ENCODE measurements at places on chromosomes 12 and 14. TPM values are rescaled to one million over a fixed set of nuclear protein-coding genes. Genes with fewer than 3 reads are reported as not detected.

DNA sequence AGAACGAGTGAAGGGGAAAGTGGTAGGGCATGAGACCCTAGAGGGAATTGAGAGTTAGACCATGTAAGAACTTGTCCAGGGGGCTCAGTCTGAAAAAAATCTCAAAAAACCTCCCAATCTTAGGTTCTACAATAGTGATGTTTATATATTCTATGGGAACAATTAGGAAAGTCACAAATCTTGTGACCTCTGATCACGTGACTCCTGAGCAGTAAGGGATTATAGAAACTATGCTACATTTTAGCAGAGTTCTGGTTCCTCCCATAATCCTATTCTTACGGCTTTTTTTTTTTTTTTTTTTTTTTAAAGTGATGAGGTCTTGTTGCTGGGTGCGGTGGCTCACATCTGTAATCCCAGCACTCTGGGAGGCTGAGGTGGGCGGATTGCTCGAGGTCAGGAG, 5.8 kb downstream of the ADCK1 start:
- H3K27ac ChIP-seq = no peak overlapping the region
- H3K36me3 ChIP-seq = no peaks in the 10 kb centered on the region
- H3K4me3 ChIP-seq = no peak overlapping the region
- H3K27me3 ChIP-seq = no peaks in the 10 kb centered on the region
- peaks cover 3% of the 10 kb centered on the region for H3K4me1 ChIP-seq

GRCh38 chr12:53991077-53991460, 6.1 kb downstream of the HOXC10 start:
- DNase-seq = no peak
- H3K27ac ChIP-seq = no peak overlapping the region
- H3K27me3 ChIP-seq = peaks cover 100% of the 10 kb centered on the region
- H3K4me3 ChIP-seq = no peak overlapping the region
- peaks cover 35% of the 10 kb centered on the region for H3K4me1 ChIP-seq

GRCh38 chr14:75493592-75494087, 28.6 kb upstream of the BATF start:
- H3K4me1 ChIP-seq = peaks cover 43% of the 10 kb centered on the region
- DNase-seq = no peak
- no peak overlapping the region for H3K27ac ChIP-seq
- H3K36me3 ChIP-seq = no peaks in the 10 kb centered on the region

GRCh38 chr12:93225094-93225493, 152.6 kb upstream of the NUDT4 start:
- H3K27ac ChIP-seq = no peak overlapping the region
- H3K4me3 ChIP-seq = no peak overlapping the region
- no peaks in the 10 kb centered on the region for H3K36me3 ChIP-seq
- peaks cover 6% of the 10 kb centered on the region for H3K4me1 ChIP-seq

GRCh38 chr14:101585211-101585610, 23.9 kb downstream of the DIO3 start:
- DNase-seq = no peak
- no peaks in the 10 kb centered on the region for H3K36me3 ChIP-seq
- no peak overlapping the region for H3K27ac ChIP-seq
- H3K27me3 ChIP-seq = no peaks in the 10 kb centered on the region

DNA sequence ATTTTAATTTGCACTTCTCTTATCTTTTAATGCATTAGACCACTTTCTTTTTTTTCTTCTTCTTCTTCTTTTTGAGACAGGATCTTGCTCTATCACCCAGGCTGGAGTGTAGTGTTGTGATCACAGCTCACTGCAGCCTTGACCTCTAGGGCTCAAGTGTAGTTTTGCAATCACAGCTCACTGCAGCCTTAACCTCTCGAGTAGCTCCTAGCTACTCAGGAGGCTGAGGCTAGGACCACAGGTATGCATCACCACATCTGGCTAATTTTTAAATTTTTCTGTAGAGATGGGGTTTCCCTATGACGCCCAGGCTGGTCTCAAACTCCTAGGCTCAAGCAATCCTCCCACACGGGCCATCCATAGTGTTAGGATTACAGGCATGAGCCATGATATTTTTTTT, 12.7 kb downstream of the TMED8 start:
- peaks cover 23% of the 10 kb centered on the region for H3K4me1 ChIP-seq
- no peak for DNase-seq
- no peak overlapping the region for H3K27ac ChIP-seq
- no peaks in the 10 kb centered on the region for H3K27me3 ChIP-seq
- peaks cover 15% of the 10 kb centered on the region for H3K36me3 ChIP-seq

DNA sequence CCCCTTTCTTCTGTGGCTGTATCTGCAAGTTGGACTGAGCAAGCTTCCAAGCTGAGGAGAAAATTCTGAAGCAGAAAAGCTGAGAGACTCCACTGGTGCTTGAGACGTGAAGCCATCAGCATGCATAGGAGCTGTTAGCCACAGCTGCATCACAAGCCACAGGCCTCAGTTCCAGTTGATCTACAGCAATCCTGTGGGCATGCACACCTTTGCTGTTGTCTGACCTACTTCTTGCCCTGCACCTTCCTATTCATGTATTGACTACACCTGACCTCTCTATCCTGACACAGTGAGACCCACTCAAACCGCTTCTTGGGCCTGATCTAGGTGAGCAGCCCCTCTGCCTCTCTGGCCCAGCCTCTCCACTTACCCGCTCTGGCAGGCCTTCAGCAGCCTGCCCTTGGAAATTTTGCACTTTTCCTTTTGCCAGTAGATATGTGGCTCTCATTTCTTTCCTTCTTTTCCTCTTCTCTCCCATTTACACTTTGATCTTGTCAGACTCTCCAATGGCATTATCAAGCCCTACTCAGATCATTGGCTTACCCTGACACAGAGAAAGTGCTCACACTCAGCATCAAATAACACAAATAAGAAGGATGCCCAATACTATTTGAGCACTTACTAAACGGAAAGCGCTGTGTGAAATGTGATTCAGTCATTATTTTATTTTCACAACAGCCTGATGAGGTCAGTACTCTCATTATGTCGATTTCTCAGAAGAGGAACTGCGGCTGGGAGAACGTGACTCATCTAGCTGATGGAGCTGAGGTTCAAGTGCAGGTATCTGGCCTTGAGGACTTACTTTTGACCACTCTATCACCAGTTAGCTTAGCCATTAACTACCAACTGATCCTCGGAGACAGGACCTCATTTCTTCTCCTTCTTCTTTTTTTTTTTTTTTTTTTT, 21.9 kb upstream of the PTGR2 start:
- no peaks in the 10 kb centered on the region for H3K36me3 ChIP-seq
- H3K27me3 ChIP-seq = no peaks in the 10 kb centered on the region
- H3K4me1 ChIP-seq = peaks cover 15% of the 10 kb centered on the region

DNA sequence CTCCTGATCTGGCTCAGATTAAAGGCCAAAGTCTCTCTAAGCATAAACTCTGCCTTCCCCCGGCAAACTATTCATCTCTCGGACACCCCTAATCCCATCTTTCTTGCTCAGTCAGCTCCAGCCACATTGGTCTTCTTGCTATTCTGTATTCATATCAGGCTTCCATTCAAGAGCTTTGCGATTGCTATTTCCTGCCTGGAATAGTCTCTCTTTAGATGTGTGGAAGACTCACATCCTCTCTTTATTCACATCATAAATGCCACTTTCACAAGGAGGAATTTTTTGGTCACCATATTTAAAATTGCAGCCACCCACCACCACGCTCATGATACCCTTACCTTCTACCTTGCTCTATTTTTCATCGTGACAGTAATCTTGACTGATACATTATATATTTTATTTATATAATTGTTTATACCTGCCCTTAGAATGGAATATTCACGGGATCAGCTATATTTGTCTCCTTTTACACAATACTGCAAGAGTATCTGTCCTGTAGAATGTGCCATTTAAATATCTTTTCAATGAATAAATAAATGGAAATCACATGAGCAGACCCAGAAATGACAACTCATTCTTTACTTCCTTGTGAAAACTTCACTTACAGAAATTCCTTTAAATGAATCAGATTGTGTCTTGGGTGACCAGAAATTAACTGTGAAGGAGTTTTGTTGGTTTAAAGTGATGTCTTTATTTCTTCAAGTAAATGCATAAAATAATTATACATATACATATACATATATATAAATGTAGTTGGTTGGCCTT, 780.6 kb upstream of the FLRT2 start:
- no peak overlapping the region for H3K27ac ChIP-seq
- no peak overlapping the region for H3K4me3 ChIP-seq
- H3K4me1 ChIP-seq = no peaks in the 10 kb centered on the region

- DNase-seq = no peak
- peaks cover 38% of the 10 kb centered on the region for H3K27me3 ChIP-seq
- no peaks in the 10 kb centered on the region for H3K4me1 ChIP-seq
- H3K36me3 ChIP-seq = no peaks in the 10 kb centered on the region
- H3K27ac ChIP-seq = no peak overlapping the region
These were observed 95.5 kb upstream of the KRR1 start for GRCh38 chr12:75606956-75607355.

DNA sequence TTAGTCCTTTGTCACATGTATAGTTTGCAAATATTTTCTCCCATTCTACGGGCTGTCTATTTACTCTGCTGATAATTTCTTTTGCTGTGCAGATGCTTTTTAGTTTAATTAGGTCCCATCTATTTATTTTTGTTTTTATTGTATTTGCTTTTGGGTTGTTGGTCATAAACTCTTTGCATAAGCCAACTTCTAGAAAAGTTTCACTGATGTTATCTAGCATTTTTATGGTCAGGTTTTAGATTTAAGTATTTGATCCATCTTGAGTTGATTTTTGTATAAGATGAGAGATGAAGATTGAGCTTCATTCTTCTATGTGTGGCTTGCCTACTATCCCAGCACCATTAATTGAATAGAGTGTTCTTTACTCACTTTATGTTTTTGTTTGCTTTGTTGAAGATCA, 1008.4 kb upstream of the ATXN7L3B start:
- no peaks in the 10 kb centered on the region for H3K36me3 ChIP-seq
- DNase-seq = no peak
- H3K27me3 ChIP-seq = no peaks in the 10 kb centered on the region
- H3K4me1 ChIP-seq = no peaks in the 10 kb centered on the region
- no peak overlapping the region for H3K27ac ChIP-seq

- no peak overlapping the region for H3K27ac ChIP-seq
- H3K36me3 ChIP-seq = no peaks in the 10 kb centered on the region
- peaks cover 11% of the 10 kb centered on the region for H3K27me3 ChIP-seq
- no peaks in the 10 kb centered on the region for H3K4me1 ChIP-seq
- DNase-seq = peak; percentile 26
- no peak overlapping the region for H3K4me3 ChIP-seq
These were observed 62.5 kb downstream of the DRAM1 start for GRCh38 chr12:101939856-101940265.

DNA sequence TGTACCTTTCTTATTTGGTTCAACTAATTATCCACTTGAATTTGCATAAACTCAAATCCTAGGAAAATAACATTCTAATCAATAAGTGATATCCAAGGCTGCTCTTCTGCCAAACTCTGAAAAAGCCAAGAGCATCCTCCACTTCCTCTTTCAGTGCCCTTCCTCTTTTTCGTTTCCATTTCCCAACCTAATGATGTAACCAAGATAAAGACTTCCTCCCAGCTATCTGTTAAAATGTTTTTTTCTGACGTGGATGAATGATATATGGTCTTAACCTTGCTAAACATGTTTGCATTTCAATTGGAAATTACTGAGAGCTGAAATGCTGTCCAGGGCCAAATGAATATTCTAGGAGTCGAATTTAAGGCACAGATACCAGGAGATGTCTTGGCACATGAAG, 459.5 kb upstream of the PDE3A start:
- peaks cover 3% of the 10 kb centered on the region for H3K27me3 ChIP-seq
- no peaks in the 10 kb centered on the region for H3K36me3 ChIP-seq

DNA sequence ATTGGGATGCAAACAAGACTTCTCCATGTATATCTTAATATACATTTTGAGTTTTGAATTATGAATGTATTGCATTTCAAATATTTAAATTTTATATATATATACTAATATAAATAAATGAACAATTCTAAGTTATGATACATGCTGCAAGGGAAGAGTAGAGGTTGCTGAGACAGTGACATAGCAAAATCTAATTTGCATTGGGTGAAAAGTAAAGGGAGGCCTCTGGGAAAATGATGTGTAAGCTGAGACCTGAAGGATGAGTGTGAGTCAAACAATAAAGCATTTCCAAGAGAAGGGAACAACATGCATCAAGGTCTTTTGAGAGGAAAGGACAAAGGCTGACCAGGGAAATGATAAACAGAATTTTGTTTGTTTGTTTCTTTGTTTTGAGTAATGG, 62.9 kb upstream of the PTPRQ start:
- H3K36me3 ChIP-seq = no peaks in the 10 kb centered on the region
- H3K4me3 ChIP-seq = no peak overlapping the region
- no peak for DNase-seq
- H3K4me1 ChIP-seq = no peaks in the 10 kb centered on the region
- no peak overlapping the region for H3K27ac ChIP-seq
- no peaks in the 10 kb centered on the region for H3K27me3 ChIP-seq

GRCh38 chr12:101743242-101743641, 4.0 kb upstream of the SYCP3 start:
- H3K27ac ChIP-seq = peak overlapping the region; percentile 51
- no peak for DNase-seq
- peaks cover 11% of the 10 kb centered on the region for H3K36me3 ChIP-seq
- no peak overlapping the region for H3K4me3 ChIP-seq
- peaks cover 3% of the 10 kb centered on the region for H3K4me1 ChIP-seq

GRCh38 chr14:80636071-80636470, 305.5 kb downstream of the CEP128 start:
- DNase-seq = no peak
- H3K36me3 ChIP-seq = peaks cover 2% of the 10 kb centered on the region
- no peaks in the 10 kb centered on the region for H3K4me1 ChIP-seq
- no peaks in the 10 kb centered on the region for H3K27me3 ChIP-seq
- no peak overlapping the region for H3K27ac ChIP-seq

DNA sequence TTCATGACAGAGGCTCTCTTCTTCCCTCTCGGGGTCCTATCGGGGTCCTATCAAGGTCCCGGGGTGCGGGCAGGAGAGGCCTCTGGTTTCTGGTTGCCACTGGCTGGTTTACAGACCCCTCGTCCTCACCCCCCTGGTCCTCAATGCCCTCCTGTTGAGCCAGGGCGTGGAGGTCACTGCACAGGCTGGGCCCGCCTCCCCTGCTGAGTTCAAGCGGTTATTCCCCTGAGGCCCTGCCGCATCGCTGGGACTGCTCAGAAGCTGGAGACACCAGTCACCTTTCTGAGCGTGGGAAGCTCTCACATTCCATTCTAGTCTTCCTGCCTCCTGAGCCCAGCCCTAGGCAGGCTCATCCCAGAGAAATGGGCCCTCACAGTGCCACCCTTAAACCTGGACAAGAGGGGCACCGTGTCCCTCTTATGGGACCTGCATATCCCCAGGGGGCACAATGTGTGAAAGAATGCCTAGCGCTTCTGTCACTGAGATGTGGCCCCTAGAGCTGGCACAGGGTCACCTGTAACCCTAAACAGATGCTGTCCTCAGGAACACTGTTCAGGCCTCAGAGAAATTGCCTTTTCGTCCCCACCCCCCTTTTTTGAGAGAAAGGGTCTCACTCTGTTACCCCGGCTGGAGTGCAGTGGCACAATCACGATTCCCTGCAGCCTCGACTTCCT, 177.7 kb upstream of the RGS6 start:
- no peaks in the 10 kb centered on the region for H3K27me3 ChIP-seq
- H3K27ac ChIP-seq = no peak overlapping the region
- peaks cover 4% of the 10 kb centered on the region for H3K4me1 ChIP-seq
- H3K36me3 ChIP-seq = no peaks in the 10 kb centered on the region
- H3K4me3 ChIP-seq = no peak overlapping the region

Gene VRTN
- total RNA-seq = not detected

Gene FLRT2
- not detected for total RNA-seq

Gene SIRT4
- total RNA-seq = 2.1 TPM

Gene SOAT2
- 3.8 TPM for total RNA-seq

Gene ANO4
- not detected for total RNA-seq

Gene GRIP1
- 2.2 TPM for total RNA-seq

Gene NDRG2
- total RNA-seq = 4.9 TPM

Gene GLT8D2
- 0.43 TPM for total RNA-seq

Gene SOX5
- not detected for total RNA-seq

Gene ITFG2
- total RNA-seq = 24.6 TPM

Gene ESR2
- total RNA-seq = 0.96 TPM

Gene MED13L
- total RNA-seq = 41.1 TPM

Gene OVCH1
- not detected for total RNA-seq

Gene M6PR
- total RNA-seq = 213 TPM

Gene TAS2R9
- not detected for total RNA-seq

Gene PCED1B
- 117 TPM for total RNA-seq

Gene TSPAN8
- not detected for total RNA-seq

Data from activated naive CD8-positive, alpha-beta T cell treated with anti-CD3 and anti-CD28 coated beads for 36 hours (primary cell).